Esophagus muscularis mucosa (tissue), 4 donors: ENCODE measurements at places on chromosomes 1 and 21.
A peak's percentile ranks its signal among the peaks of the same experiment; 100 is the strongest.

- H3K4me3 ChIP-seq: no peak overlapping the region
- no peaks in the 10 kb centered on the region for H3K27me3 ChIP-seq
- peaks cover 11% of the 10 kb centered on the region for H3K36me3 ChIP-seq
These were observed 24.0 kb downstream of the HENMT1 start for GRCh38 chr1:108636876-108637275.

DNA sequence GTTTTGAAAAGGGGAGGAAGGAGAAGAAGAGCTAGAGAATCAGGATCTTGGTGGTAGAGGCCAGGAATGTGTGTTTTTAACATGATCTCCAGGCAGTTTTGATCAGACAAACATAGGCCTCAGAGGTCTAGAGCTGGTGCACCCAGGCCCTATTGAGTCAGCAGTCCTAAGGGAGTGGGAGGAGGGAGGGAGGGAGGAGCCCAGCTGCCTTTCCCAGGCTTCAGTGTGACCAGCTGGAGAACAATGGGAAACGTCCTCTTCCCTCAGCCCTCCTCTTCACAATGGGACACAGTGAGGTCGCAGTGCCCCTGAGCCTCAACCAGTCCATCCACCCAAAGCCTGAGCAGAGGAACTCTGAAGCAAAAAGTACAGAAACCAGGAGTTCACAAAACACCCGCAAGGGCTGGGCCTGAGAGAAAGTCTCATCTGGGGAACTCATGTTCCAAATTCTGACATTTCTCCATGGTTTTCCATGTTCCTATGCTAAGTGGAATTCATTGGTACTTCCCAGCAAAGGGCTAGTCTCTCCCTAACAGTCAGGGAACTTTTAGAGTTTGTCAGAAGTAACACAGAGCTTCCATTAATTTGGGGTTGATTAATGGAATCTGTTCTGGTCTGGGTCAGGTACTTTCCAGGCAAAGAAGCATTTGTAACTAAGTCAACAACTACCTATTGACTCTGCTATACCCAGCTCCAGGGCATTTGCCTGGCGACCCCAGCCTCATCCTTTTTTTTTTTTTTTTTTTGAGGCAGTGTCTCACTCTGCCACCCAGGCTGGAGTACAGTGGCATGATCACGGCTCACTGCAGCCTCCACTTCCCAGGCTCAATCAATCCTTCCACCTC, 37.5 kb downstream of the ELAPOR1 start:
- peaks cover 5% of the 10 kb centered on the region for H3K4me1 ChIP-seq
- no peak overlapping the region for H3K27ac ChIP-seq
- no peaks in the 10 kb centered on the region for H3K27me3 ChIP-seq

GRCh38 chr1:87346130-87346814, 17.6 kb downstream of the LMO4 start:
- H3K4me1 ChIP-seq: peaks cover 14% of the 10 kb centered on the region
- DNase-seq: no peak
- peaks cover 16% of the 10 kb centered on the region for H3K36me3 ChIP-seq
- no peak overlapping the region for H3K4me3 ChIP-seq
- H3K27ac ChIP-seq: no peak overlapping the region

DNA sequence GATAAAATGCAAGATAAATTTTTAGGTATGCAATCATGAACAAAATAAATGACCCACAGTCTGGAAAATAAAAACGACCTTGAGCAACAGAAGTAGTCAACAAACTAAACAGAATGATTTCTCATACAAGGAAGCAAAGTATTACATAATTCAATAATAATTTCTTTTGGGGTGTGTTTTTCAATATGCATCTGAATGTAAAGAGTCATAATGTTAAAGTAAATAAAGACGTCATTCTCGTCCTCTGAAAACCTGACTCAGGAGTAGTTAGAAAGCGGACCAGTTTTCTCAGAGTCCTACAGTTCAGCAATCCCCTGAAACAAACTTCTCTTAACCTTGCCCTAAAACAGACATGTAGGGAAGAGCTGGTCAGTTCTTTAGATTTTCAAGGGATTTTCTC, 18.6 kb downstream of the CDC42BPA start:
- H3K4me1 ChIP-seq: peaks cover 27% of the 10 kb centered on the region
- H3K4me3 ChIP-seq: no peak overlapping the region

- peaks cover 42% of the 10 kb centered on the region for H3K4me1 ChIP-seq
- no peaks in the 10 kb centered on the region for H3K36me3 ChIP-seq
- no peak overlapping the region for H3K4me3 ChIP-seq
- no peak overlapping the region for H3K27ac ChIP-seq
- no peak for DNase-seq
These were observed 115.9 kb downstream of the KCND3 start for GRCh38 chr1:111873460-111874030.

- H3K4me1 ChIP-seq: peaks cover 20% of the 10 kb centered on the region
- DNase-seq: no peak
- H3K36me3 ChIP-seq: peaks cover 25% of the 10 kb centered on the region
- no peaks in the 10 kb centered on the region for H3K27me3 ChIP-seq
- peak overlapping the region; percentile 95 for H3K27ac ChIP-seq
These were observed 92.6 kb downstream of the NID1 start for GRCh38 chr1:235972311-235972689.

DNA sequence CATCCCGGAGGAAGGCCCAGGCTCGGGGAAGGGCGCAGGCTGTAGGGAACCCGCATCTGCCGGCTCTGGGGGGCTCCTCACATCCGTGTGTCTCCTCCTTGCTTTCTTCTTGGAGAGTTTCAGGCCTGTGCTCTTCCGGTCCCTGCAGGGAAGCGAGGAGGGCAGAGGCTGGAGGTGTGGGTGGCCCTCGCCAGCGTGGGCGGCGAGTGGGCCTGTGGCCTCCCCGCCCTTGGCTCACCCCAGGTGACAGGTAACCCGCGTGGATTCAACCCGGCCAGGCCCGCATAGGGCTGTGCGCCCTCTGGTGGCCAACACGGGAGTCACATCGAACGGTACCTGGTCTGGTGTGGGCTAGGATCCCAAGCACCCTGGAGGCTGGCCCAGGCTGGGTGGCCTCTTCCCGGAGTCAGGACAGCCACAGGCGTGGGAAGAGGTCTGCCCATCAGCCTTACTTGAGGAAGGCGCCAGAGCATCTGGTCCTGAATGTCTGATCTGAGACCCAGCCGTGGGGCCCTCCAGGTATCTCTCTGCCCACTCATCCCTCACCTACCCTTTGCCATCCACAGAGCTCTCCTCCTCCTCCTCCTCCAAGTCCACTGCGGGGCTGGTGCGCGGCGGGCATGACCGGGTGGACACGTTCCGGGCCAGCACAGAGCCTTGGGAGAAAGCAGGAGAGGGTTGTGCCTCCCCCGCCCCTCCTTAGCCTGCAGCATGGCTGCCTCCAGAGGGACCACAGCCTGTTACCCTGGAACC, 9.6 kb upstream of the TNFRSF25 start:
- peaks cover 7% of the 10 kb centered on the region for H3K4me1 ChIP-seq
- H3K27me3 ChIP-seq: no peaks in the 10 kb centered on the region
- DNase-seq: no peak
- peaks cover 8% of the 10 kb centered on the region for H3K36me3 ChIP-seq
- no peak overlapping the region for H3K4me3 ChIP-seq

- no peaks in the 10 kb centered on the region for H3K36me3 ChIP-seq
- no peaks in the 10 kb centered on the region for H3K4me1 ChIP-seq
- H3K4me3 ChIP-seq: no peak overlapping the region
- no peak for DNase-seq
- no peaks in the 10 kb centered on the region for H3K27me3 ChIP-seq
- H3K27ac ChIP-seq: no peak overlapping the region
These were observed 36.7 kb upstream of the KCNK2 start for GRCh38 chr1:215045698-215046308.

DNA sequence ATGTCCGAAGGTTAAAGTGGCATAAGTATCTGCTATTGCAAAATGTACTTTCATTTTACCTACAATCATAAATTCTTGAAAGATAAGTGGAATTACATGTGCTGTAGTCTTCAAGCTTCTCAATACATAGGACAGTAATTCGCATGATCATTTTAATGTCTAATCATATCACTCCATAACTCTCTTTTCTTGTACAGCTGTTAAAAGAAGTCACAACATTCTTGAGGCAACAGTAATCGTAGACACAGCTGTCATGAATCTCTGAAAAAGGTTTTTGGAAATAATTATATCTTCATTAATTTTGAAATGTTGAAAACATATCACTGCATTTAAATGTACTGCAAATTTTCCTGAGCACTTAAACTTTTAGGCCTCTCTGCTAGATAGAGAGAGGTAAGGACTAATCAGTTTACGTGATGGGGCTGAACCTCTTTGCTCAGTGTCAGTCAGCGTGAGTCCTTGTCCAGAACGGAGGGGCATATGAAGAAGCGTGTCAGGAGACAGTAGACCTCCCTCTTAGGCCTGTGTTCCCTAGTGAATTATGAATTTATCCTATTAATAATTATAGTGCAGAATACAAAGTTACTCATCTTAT, 133.4 kb downstream of the NEK7 start:
- DNase-seq: no peak
- H3K4me3 ChIP-seq: no peak overlapping the region
- no peak overlapping the region for H3K27ac ChIP-seq
- no peaks in the 10 kb centered on the region for H3K27me3 ChIP-seq
- H3K4me1 ChIP-seq: peaks cover 25% of the 10 kb centered on the region

DNA sequence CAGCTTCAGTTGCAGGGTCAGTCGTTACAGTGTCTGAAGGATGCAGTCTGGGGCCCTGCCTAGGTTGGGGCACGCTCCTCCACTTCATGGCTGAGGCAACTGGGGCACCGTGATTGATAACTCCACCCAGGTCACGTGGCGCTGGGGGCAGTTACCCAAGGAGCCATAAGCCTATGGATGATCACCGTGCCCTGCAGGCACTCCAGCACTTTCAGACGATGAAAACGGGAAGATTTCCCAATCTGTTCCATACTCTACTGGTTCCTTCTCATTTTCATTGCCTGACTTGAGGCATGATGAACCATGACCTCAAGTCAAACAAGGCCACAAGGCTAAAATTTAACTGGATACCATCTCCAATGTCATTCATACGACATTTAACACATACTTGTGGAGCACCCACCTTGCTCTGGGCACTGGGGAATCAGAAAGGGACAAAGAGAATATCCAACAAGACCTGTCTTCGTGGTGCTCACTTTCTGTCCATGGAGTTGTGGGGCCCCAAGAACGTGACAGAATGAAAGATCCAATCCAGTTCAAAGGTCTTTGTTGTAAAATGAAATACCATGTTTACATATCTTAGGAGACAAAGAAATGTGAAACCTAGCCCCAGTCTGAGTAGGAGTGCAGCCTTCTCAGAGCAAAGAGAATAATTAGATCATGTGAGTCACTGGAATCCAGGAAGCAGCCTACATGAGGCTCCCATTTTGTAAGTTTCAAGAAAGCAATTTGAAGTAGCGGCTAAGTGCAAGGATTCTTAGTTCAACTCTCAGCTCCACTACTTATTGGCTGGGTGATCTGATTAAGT, 39.4 kb upstream of the SPOCD1 start:
- H3K4me1 ChIP-seq: no peaks in the 10 kb centered on the region
- no peak overlapping the region for H3K27ac ChIP-seq
- H3K36me3 ChIP-seq: no peaks in the 10 kb centered on the region
- DNase-seq: no peak

- no peaks in the 10 kb centered on the region for H3K36me3 ChIP-seq
- DNase-seq: no peak
- H3K4me3 ChIP-seq: no peak overlapping the region
- H3K4me1 ChIP-seq: peaks cover 51% of the 10 kb centered on the region
These were observed 21.4 kb downstream of the STUM start for GRCh38 chr1:226569879-226570547.

DNA sequence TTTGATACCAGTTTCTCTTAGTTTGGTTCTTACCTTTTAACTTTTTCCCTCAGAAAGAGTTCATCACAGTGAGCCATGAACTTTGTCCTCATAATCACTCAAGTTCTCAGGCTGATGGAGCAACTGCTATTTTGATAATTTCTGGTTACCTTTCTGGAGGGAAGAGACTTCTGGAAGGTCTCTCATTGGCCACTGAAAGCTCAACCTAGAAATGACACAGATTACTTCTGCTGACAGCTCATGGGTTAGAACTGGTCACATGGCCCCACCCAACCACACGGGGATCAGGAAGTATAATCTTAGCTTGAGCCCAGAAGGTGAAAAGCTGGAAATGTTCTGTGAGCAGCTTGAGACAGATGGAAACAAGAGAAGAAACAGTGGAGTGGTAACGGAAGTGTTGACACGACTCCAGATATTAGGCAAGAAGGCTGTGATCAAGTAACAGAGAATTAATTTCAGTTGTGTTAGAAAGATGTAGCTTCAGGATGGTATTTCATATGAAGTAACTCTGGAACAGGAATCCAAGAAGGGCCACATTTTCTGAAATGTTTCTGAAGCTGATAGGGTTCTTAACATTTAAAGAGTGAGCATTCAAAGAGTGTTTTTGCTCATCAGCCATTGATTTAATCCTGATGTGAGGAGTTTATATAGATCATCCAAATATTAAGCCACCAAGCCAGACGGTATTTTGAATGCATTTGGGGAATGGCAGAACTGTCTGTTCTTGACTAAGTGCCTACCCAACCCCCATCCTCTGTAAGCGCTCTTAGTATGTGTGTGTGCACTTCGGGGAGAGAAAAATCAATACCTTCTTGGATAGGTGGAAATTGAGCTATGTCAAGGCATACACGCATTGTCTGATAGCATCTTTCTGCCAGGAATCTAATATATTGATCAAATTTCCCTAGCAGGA, 21.9 kb upstream of the XPR1 start:
- H3K4me3 ChIP-seq: no peak overlapping the region
- peaks cover 30% of the 10 kb centered on the region for H3K4me1 ChIP-seq
- H3K27me3 ChIP-seq: no peaks in the 10 kb centered on the region
- H3K27ac ChIP-seq: peak overlapping the region; percentile 54
- H3K36me3 ChIP-seq: no peaks in the 10 kb centered on the region
- no peak for DNase-seq

DNA sequence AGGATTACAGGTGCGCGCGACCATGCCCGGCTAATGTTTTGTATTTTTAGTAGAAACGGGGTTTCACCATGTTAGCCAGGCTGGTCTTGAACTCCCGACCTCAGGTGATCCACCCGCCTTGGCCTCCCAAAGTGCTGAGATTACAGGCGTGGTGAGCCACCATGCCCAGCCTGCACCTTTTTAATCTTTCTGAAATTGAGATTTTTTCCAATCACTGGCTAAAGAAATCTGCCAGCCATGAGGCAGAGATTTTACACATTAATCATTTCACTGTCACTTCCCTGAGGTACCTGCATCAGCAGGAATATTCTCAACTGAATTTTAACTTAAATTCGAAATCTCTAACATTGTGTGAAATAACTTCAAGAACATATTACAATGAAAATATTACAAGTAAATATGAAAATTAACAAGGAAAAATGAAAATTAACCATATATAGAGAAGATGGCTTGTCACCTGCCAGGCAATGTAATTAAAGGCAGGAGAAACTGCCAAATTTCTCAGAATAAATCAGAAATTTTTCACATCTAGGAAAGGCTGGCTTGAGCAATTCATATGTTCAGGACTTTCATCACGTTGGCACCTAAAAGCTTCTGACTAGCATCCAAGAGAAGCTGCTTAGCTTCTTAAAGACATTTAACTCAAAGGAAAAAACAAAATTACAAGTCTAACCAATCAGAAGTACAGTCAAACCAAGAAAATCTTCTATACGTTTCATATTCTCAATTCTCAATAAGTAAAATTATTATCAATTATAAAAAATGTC, 5.9 kb downstream of the ANKRD13C start:
- peaks cover 24% of the 10 kb centered on the region for H3K4me1 ChIP-seq
- H3K4me3 ChIP-seq: no peak overlapping the region
- H3K27me3 ChIP-seq: no peaks in the 10 kb centered on the region
- no peaks in the 10 kb centered on the region for H3K36me3 ChIP-seq
- no peak for DNase-seq

GRCh38 chr1:66431999-66432398, 102.0 kb upstream of the SGIP1 start:
- no peaks in the 10 kb centered on the region for H3K4me1 ChIP-seq
- no peaks in the 10 kb centered on the region for H3K36me3 ChIP-seq
- H3K27me3 ChIP-seq: no peaks in the 10 kb centered on the region
- no peak overlapping the region for H3K27ac ChIP-seq
- DNase-seq: no peak
- H3K4me3 ChIP-seq: no peak overlapping the region
